ENCODE measurements at places on chromosomes 5 and 9.

- no peak for DNase-seq
Observed at GRCh38 chr9:130191749-130192120, 19.5 kb downstream of the NCS1 start.

- peak; percentile 61 for DNase-seq
Observed at GRCh38 chr9:91089405-91090129, 272.2 kb downstream of the AUH start.

DNA sequence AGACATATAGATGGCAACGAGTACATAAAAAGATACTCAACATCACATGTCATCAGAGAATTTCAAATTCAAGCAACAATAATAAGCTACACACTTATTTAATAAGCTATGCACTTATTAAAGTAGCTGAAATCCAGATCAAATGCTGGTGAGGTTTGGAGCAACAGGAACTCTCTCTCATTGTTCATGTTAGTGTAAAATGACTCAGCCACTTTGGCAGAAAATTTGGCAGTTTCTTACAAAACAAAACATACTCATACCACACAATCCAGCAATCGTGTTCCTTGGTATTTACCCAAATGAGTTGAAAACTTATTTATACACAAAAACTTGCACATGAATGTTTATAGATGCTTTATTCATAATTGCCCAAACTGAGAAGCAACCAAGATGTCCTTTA lies 131.5 kb upstream of the NFIL3 start:
- no peak for DNase-seq

DNA sequence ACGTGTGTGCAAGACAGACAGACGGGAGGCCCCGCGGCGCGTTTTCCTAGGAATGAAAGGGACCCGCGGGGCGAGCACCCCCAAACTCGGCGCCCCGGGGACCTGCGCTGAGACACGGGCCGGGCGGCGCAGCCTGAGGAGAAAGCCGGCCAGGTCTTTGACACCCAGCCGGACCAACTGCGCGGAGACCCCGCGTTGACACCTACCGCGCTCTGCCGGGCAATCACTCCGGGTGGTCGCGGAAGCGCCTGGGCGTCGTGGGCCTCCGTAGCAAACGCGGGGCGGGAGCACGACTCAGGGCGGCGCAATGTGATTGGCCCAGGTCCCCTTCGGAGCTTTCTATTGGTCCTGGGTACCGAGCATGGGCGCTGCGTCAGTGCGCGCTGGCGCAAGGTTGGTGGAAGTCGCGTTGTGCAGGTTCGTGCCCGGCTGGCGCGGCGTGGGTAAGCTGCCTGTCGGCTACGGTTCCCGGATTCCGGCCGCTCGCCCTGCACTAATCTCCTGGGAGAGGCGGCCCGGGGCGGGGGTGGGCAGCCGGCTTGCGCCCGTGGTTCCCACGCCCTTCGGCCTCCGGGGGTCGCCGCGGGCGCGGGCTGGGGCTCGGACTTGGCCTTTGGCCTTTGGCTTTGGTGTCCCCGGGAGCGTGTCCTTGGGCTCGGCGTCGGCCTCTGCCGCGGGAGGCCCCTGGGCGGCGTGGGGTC lies at the start of the genes FASTKD3 and MTRR:
TSS of gene FASTKD3 (minus strand) at position 259 of the 701 bp plus-strand sequence. CDS start 948 bp downstream, outside the sequence.
TSS of gene MTRR (plus strand) at position 376 of the 701 bp plus-strand sequence. CDS start 1,647 bp downstream, outside the sequence.
- DNase-seq = peak; percentile 95

DNA sequence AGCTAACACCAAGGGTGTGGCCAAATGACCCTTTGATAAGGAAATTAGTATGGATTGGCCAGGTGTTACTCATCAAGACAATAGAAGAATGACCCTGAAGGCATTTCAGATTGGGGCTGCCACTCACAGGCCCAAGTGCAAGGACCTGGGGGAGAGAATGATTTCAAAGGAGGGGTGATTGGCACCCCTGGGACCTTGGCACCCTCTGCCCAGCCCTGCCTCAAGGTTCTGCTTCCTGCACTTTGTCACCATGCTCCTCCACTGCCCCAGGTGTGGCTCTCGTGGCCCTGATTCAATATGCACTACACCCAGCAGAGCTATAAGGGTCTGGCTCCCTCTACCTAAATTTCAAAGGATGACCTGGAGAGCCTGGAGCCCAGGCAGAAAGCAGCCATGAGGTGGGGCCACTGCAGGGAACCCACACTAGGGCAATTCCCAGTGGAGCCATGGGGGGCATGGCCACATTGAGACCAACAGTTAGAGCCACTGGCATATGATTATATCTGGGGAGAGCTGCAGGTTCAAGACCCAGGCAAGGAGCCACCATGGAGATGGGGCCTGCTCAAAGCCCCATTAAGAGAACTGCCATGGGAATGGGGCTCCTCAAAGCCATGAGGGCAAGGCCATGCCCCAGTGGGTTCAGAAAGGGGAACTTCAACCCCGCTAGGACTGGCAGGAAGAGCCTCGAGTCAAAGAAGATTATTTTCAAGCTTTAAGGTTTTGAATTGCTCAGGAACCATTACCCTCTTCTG lies 93.0 kb downstream of the CEMIP2 start:
- peak; percentile 66 for DNase-seq

DNA sequence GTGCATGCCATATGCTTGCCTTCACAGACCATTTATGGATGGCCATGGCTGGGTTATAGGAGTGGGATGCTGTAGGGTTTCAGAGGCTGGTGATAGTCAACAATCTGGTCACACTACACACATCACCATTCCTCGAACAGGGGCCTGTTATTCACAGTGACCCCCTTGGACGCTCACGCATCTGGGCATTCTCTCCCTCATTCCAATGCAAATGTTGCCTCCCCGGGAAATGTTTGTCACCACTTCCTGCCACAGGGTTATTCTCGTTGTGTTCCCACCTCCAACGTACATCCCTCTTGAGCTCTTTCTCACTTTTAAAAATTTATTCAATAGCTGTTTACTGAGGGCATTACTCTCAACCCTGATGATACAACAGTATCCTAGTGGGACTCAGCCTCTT lies 135.4 kb downstream of the SCAMP1 start:
- DNase-seq = no peak

GRCh38 chr9:1997646-1998045 lies 17.5 kb upstream of the SMARCA2 start:
- DNase-seq = no peak

DNA sequence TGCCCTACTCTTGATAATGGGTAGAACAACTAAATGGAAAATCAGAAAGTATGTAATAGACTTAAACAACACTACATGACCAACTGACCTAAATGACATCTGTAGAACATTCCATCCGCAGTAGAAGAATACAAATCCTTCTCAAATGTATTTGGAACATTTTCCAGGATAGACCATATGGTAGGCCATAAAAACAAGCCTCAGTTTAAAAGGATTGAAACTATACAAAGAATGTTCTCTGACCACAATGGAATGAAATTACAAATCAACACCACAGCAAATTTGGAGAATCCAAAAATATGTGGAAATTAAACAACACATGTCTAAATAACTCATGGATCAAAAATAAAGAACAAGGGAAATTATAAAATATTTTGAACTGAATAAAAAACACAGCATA lies 189.2 kb downstream of the NDUFS4 start:
- DNase-seq = no peak

- no peak for DNase-seq
Observed at GRCh38 chr5:165187815-165188214, 1682.4 kb downstream of the MAT2B start.

DNA sequence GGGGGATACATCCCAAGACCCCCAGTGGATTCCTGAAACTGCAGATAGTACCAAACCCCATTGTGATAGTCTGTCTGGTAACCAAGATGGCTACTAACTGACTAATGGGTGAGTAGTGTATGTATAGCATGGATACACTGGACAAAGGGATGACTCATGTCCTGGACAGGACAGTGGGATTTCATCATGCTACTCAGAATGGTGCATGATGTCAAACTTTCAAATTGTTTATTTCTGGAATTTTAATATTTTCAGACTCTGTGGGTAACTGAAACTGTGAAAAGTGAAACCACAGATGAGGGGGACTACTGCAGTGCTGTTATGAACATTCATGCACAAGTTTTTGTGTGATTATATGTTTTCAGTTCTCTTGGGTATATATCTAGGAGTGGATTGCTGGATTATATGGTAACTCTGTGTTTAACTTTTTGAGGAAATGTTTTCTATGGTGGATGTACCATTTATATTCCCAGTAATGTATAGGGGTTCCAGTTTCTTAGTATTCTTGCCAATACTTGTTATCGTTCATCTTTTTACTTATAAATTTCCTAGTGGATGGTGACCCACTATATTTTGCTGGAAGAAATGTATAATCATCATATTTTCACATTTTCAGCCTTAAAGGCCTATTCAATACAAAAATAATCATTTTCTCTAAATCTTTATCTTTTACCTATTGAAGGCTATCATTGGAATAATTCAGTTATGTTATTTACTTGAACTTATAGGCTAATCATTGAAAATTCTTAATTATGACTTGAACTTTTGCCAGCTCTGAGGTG lies 140.9 kb downstream of the NR3C1 start:
- DNase-seq = no peak
